ENCODE measurements at places on chromosomes 2 and 18. TPM values are rescaled to one million over a fixed set of nuclear protein-coding genes. Genes with fewer than 3 reads are reported as not detected.

- H3K36me3 ChIP-seq: peaks cover 41% of the 10 kb centered on the region
- peaks cover 8% of the 10 kb centered on the region for H3K4me1 ChIP-seq
- DNase-seq: no peak
- no peaks in the 10 kb centered on the region for H3K27me3 ChIP-seq
- H3K4me3 ChIP-seq: no peak overlapping the region
- no peak overlapping the region for H3K27ac ChIP-seq
These were observed 51.8 kb upstream of the AP1S3 start for GRCh38 chr2:223889229-223889628.

DNA sequence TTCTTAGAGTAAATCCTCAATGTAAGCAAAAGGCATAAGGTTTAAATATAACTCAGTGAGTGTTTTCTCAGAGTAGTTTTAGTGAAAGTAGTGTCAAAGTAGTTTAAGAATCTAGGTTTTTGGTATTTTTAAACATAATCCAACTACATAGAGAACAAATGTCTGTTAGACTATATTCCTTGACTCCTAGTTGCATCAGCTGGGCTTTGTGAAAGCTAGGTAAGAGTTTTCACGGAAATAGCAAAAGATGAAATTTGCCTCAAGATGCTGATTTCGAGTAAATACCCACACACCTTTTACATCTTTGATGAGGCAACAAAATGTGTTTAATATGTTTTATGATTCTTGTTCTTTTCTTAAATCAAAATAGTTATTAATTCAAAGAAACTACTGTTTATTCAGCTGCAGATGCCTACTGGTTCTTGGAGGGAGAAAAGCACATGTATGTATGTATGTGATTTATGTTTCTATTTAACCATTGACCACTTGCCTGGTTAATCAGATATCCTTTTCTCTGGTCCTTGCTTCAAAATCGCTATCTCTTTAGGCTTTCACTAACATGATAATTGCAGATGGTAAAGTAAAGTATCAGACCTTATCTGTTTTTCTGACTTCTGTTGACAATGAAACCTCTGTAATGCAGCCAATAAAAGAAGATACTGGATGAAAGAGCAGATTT is 117.4 kb upstream of the NOSTRIN start:
- H3K4me1 ChIP-seq: no peaks in the 10 kb centered on the region
- no peaks in the 10 kb centered on the region for H3K36me3 ChIP-seq
- no peak for DNase-seq
- no peak overlapping the region for H3K4me3 ChIP-seq
- H3K27ac ChIP-seq: no peak overlapping the region

CRYBA2 gene
- not detected for total RNA-seq

GRCh38 chr2:104804148-104804890 is 49.6 kb upstream of the POU3F3 start:
- H3K27ac ChIP-seq: no peak overlapping the region
- peaks cover 2% of the 10 kb centered on the region for H3K27me3 ChIP-seq
- no peaks in the 10 kb centered on the region for H3K36me3 ChIP-seq
- H3K4me3 ChIP-seq: no peak overlapping the region
- no peaks in the 10 kb centered on the region for H3K4me1 ChIP-seq

DNA sequence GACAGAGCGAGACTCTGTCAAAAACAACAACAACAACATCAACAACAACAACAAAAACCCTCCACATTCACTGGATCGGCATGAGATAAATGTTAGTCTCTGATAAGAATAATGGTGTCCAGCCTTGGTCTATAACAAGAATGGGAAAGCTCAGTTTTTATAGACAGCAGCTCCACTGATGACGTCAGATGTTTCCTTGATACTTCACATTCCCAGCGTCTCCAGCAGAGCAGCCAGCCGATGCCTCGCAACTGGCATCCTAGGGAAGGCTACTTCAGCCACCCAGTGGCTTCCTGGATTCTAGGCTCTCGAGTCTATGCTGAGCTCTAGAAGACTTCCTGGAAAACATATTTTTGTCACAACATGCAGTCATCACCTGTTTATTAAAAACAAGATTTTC is 271.4 kb upstream of the SMIM21 start:
- H3K36me3 ChIP-seq: no peaks in the 10 kb centered on the region
- no peaks in the 10 kb centered on the region for H3K27me3 ChIP-seq
- H3K27ac ChIP-seq: no peak overlapping the region
- no peak for DNase-seq
- no peaks in the 10 kb centered on the region for H3K4me1 ChIP-seq
